ENCODE measurements at places on chromosomes 4 and X. TPM values are rescaled to one million over a fixed set of nuclear protein-coding genes. Genes with fewer than 3 reads are reported as not detected.

GPR143 gene
- not detected for total RNA-seq

RTL9 gene
- not detected for total RNA-seq

DMD gene
- 25.8 TPM for total RNA-seq

DNA sequence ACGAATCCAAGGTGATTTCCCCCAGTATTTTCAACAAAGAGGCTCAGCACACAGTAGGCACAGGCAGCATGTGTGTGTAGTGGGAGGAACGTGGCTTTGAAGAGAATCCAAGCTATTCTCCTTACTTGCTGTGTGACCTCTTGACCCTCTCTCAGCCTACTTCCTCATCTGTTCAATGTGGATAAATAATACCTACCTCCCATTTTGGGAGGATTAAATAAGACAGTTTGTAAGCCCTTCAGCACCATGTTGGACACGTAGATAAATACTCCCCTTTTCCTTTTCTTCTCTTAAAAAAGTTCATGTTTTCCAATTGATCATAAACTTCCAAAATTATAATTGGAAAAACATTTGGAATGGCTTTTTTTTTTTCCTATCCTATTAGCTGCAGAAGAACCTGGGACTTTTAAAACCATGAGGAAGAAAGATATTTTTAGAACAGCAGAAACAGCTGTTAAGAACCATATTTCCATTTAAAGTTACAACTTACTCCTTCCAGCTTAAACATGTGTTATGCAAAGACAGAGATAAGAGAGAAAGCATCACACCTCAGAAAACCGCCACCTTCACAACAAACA lies 56.1 kb upstream of the TMEM131L start:
- H3K27me3 ChIP-seq = no peaks in the 10 kb centered on the region
- H3K27ac ChIP-seq = peak overlapping the region; percentile 4
- H3K4me3 ChIP-seq = no peak overlapping the region
- no peak for DNase-seq
- H3K36me3 ChIP-seq = no peaks in the 10 kb centered on the region

- no peaks in the 10 kb centered on the region for H3K27me3 ChIP-seq
- no peak overlapping the region for H3K27ac ChIP-seq
- H3K36me3 ChIP-seq = no peaks in the 10 kb centered on the region
- no peak overlapping the region for H3K4me3 ChIP-seq
- no peaks in the 10 kb centered on the region for H3K4me1 ChIP-seq
- DNase-seq = no peak
Observed at GRCh38 chr4:143882892-143883291, 22.5 kb downstream of the GYPE start.

DNA sequence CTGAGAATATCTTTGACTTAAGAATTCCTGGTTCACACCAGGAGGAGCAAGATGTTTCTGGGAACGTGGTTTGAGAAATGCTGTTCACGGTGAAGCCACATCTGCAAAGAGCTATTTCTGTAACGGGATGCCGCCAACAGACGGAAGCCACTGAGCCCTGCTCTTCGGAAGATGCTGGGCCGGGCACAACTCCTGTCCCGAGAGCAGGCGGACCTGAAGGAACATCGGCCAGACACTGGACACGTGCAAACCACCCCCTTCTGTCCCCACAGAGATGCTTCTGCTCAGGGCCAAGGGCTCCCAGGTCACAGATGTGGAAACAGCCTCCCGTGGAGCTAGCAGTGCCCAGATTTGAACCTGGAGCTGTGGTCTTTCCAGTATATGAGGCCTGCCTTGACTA lies 24.3 kb downstream of the HMX1 start:
- H3K4me1 ChIP-seq = no peaks in the 10 kb centered on the region
- H3K27me3 ChIP-seq = no peaks in the 10 kb centered on the region
- no peak overlapping the region for H3K27ac ChIP-seq
- H3K4me3 ChIP-seq = no peak overlapping the region
- no peaks in the 10 kb centered on the region for H3K36me3 ChIP-seq

DNA sequence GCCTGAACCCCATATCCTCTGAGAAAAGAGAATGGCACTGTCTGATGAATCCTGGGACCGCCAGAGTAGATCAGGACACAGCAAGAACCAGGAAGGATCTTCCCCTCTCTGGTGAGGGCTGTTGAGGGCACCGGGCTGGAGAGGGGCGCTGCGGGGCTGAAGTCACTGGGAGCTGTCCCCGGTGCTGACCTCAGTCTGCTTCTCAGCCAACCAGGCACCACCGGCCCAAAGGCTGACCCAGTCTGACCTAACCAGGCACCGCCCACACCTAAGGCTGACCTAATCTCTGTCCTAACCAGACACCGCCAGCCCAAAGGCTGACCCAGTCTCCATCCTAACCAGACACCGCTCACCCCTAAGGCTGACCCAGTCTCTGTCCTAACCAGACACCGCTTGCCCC lies 82.8 kb downstream of the CPZ start:
- H3K4me1 ChIP-seq = no peaks in the 10 kb centered on the region
- no peaks in the 10 kb centered on the region for H3K27me3 ChIP-seq
- no peaks in the 10 kb centered on the region for H3K36me3 ChIP-seq
- no peak for DNase-seq
- no peak overlapping the region for H3K4me3 ChIP-seq
- no peak overlapping the region for H3K27ac ChIP-seq

DNA sequence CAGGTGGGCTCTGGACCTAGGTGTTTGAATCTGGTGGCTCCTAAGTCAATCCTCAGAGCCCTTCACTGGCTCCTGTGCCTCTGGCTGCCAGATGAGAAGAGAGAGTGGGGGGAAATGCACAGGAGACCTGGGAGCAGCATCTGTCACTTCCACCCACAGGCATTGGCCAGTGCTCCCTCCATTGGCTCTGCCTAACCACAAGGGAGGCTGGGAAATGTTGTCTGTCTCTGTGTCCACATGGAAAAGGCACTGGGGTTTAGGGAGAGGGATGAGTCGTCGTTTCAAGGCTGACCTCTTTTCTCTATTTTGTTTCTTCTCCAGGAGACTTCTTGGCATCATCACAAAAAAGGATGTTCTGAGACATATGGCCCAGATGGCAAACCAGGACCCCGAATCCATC lies 76.4 kb downstream of the CLCN4 start:
- no peaks in the 10 kb centered on the region for H3K4me1 ChIP-seq
- no peaks in the 10 kb centered on the region for H3K27me3 ChIP-seq
- no peak for DNase-seq
- H3K27ac ChIP-seq = no peak overlapping the region
- H3K4me3 ChIP-seq = no peak overlapping the region

DNA sequence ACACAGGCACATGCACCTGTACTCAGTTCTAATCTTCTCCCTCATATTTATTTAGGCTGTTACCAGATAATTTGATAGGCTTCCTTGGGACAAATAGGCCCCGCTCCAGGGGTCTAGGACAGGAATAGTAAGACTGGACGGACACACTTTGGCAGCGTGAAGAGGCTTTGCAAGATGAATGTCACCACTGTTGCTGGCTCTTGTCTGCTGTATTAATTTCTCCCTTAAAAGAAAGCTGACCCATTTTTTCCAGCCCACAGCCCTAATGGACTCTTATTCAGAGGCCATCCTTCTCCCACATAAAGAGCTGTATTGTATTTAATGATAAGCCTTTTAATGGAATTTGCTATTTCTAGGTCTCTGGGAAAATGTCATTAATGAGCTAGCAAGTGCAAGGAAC lies 18.0 kb downstream of the FAM184B start:
- H3K27ac ChIP-seq = no peak overlapping the region
- no peaks in the 10 kb centered on the region for H3K4me1 ChIP-seq
- H3K4me3 ChIP-seq = no peak overlapping the region

GRCh38 chrX:50718776-50719175 lies 95.2 kb downstream of the SHROOM4 start:
- H3K36me3 ChIP-seq = no peaks in the 10 kb centered on the region
- no peak overlapping the region for H3K27ac ChIP-seq
- H3K27me3 ChIP-seq = no peaks in the 10 kb centered on the region
- no peak overlapping the region for H3K4me3 ChIP-seq
- no peaks in the 10 kb centered on the region for H3K4me1 ChIP-seq
- no peak for DNase-seq

DNA sequence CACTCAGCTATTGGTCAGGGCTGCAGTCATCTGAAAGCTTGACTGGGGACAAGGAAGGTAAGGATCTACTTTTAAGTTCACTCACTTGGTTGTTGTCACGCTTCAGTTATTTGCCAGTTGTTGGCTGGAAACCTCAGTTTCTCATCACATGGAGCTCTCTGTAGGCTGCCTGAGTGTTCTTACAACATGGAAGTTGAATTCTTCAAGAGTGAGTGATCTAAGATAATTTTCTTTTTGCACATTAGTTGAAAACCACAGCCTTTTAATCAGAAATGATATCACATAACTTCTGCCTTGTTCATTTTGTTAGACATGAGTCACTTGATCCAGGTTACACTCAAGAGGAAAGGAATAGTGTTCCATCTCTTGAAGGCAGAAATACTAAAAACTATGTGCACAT lies 552.7 kb downstream of the RAPGEF2 start:
- DNase-seq = no peak
- no peak overlapping the region for H3K27ac ChIP-seq
- H3K4me3 ChIP-seq = no peak overlapping the region
- H3K27me3 ChIP-seq = no peaks in the 10 kb centered on the region
- no peaks in the 10 kb centered on the region for H3K4me1 ChIP-seq

GRCh38 chr4:54322818-54323417 lies 93.8 kb downstream of the PDGFRA start:
- no peak for DNase-seq
- no peaks in the 10 kb centered on the region for H3K36me3 ChIP-seq
- no peaks in the 10 kb centered on the region for H3K27me3 ChIP-seq
- no peak overlapping the region for H3K27ac ChIP-seq
- H3K4me1 ChIP-seq = no peaks in the 10 kb centered on the region

- no peaks in the 10 kb centered on the region for H3K4me1 ChIP-seq
- DNase-seq = no peak
- H3K27ac ChIP-seq = no peak overlapping the region
- no peaks in the 10 kb centered on the region for H3K27me3 ChIP-seq
- no peaks in the 10 kb centered on the region for H3K36me3 ChIP-seq
Observed at GRCh38 chr4:8761167-8761823, 110.3 kb downstream of the HMX1 start.

All from vagina (tissue), 2 donors.